ENCODE measurements at places on chromosomes 11 and 22. TPM values are rescaled to one million over a fixed set of nuclear protein-coding genes. Genes with fewer than 3 reads are reported as not detected.

The APOC3 gene
- 0.46 TPM for total RNA-seq

The GSTT2 gene
- total RNA-seq: 0.62 TPM

The PRR33 gene
- total RNA-seq: 5.8 TPM

The SHANK3 gene
- 19.3 TPM for total RNA-seq

The BCO2 gene
- 151 TPM for total RNA-seq

The SGSM1 gene
- total RNA-seq: 9.2 TPM

The ARHGAP8 gene
- total RNA-seq: not detected

The MMP8 gene
- not detected for total RNA-seq

The GGT1 gene
- total RNA-seq: 1.5 TPM

Measured in Right ventricle myocardium superior (tissue), 1 donor.